Effector memory CD4-positive, alpha-beta T cell (primary cell): ENCODE measurements at places on chromosomes 5 and 9.

GRCh38 chr9:92790542-92791527, 26.2 kb upstream of the BICD2 start:
- H3K36me3 ChIP-seq, result no peaks in the 10 kb centered on the region
- peak; percentile 59 for DNase-seq
- H3K4me1 ChIP-seq, result peaks cover 6% of the 10 kb centered on the region
- no peak overlapping the region for H3K27ac ChIP-seq

DNA sequence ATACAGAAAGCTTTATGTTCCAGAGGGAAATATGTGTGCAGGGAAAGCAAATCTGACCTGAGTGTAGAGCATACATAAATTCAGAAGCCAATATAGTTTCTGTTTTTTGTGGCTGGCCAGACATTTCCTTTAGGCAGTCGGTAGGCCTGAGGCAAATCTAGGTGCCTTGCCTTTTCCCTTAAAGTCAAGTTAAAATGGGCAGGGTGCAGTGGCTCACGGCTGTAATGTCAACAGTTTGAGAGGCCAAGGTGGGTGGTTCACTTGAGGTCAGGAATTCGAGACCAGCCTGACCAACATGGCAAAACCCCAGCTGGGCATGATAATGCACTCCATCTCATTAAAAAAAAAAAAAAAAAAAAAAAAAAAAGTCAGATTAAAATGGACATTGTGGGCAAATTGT, 31.2 kb downstream of the PHAX start:
- no peak overlapping the region for H3K4me3 ChIP-seq
- H3K4me1 ChIP-seq, result no peaks in the 10 kb centered on the region
- H3K36me3 ChIP-seq, result no peaks in the 10 kb centered on the region
- H3K27ac ChIP-seq, result no peak overlapping the region
- H3K27me3 ChIP-seq, result no peaks in the 10 kb centered on the region

- no peak overlapping the region for H3K4me3 ChIP-seq
- H3K27ac ChIP-seq, result no peak overlapping the region
- H3K4me1 ChIP-seq, result no peaks in the 10 kb centered on the region
- DNase-seq, result no peak
- H3K36me3 ChIP-seq, result no peaks in the 10 kb centered on the region
Measured at GRCh38 chr5:77010243-77010642, 20.0 kb upstream of the AGGF1 start.

DNA sequence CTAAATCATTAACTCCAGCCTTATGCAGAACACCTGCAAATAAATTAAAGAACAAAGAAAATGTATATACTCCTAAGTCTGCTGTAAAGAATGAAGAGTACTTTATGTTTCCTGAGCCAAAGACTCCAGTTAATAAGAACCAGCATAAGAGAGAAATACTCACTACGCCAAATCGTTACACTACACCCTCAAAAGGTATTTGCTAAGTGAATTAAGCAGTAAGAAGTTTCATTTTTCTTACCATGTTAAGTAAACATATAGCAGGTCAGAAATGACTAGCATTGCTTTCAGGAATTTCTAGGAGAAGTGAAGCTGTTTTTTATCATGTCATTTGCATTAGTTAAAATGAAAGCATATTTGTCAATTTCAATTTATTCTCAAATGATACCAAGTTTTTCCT, 92.7 kb downstream of the MELK start:
- DNase-seq, result no peak
- H3K36me3 ChIP-seq, result no peaks in the 10 kb centered on the region

DNA sequence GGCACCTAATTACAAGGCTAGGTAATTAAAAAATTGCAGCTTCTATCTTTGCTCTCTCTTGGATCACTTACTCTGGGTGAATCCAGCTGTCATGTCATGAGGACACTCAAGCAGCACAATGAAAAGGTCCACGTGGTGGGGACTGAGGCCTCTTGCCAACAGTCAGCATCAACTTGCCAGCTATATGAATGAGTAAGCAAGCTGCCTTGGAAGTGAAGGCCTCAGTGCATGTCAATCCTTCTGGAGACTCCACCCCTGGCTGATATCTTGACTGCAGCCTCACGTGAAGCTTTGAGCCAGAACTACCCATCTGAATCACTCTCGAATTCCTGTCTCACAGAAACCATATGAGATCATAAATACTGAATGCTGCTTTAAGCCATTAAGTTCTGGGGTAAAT, 140.5 kb downstream of the SNX18 start:
- H3K4me3 ChIP-seq, result no peak overlapping the region
- no peaks in the 10 kb centered on the region for H3K4me1 ChIP-seq
- DNase-seq, result no peak
- H3K27ac ChIP-seq, result no peak overlapping the region

GRCh38 chr5:125249400-125249799, 503.0 kb upstream of the ZNF608 start:
- no peaks in the 10 kb centered on the region for H3K36me3 ChIP-seq
- no peaks in the 10 kb centered on the region for H3K27me3 ChIP-seq
- H3K4me3 ChIP-seq, result no peak overlapping the region

- H3K4me3 ChIP-seq, result no peak overlapping the region
- H3K36me3 ChIP-seq, result no peaks in the 10 kb centered on the region
- H3K4me1 ChIP-seq, result no peaks in the 10 kb centered on the region
- no peak overlapping the region for H3K27ac ChIP-seq
- H3K27me3 ChIP-seq, result peaks cover 2% of the 10 kb centered on the region
Measured at GRCh38 chr5:148816782-148817181, 9.6 kb upstream of the ADRB2 start.

GRCh38 chr9:113646946-113647914, 183.7 kb downstream of the RGS3 start:
- DNase-seq, result no peak
- no peak overlapping the region for H3K4me3 ChIP-seq
- H3K36me3 ChIP-seq, result no peaks in the 10 kb centered on the region
- no peak overlapping the region for H3K27ac ChIP-seq
- H3K27me3 ChIP-seq, result no peaks in the 10 kb centered on the region

DNA sequence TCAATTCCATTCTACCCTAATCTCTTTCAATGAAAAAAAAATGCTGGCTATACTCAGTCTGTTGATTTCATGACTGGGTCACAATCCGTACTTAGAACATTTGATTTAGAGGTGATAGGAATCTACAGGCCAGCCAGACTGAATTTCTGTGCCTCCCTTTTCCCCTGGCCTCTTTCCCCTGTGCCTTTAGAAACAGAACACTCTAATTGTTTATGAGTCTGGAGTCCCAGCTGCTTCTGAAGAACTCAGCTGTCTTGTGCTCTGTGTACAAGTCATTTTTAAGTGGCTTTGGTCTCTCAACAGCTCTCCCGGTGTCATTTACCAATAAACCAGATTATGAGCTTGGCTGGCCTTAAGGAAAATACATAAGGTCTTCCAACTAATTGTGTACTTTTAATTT, 94.1 kb upstream of the ITGA2 start:
- no peaks in the 10 kb centered on the region for H3K27me3 ChIP-seq
- no peak overlapping the region for H3K27ac ChIP-seq
- H3K36me3 ChIP-seq, result no peaks in the 10 kb centered on the region
- H3K4me1 ChIP-seq, result no peaks in the 10 kb centered on the region

DNA sequence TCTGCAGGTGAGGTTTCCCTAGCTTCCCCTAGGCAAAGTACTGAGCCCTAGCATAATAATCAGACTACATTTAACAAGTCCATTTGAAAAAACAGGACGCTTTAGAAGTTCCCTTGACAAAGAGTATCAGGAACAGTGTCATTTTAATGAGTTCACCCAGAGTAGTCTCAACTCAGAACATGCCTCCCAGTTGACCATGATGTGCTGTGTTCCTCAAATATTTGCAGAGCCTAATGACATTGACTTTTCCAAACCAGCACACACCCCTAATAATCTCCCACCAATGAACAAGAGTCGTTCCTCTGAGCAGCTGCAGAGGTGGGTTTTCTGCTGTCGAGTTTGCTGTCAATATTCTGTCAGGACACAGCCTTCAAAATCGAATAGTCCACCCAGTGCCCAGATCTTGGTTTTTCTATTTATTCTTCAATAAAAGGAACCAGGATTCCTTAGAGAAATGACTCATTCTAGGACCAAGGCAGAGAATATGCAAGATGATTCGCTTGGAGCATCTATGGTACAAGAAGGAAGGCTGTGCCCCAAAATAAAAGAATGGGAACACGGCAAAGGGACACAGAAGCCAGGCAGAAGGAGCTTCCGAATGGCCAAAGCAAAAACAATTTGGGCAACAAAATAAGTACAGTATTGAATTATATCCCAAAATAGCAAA, 57.6 kb downstream of the OTULIN start:
- no peak overlapping the region for H3K4me3 ChIP-seq
- DNase-seq, result no peak
- no peaks in the 10 kb centered on the region for H3K27me3 ChIP-seq
- no peak overlapping the region for H3K27ac ChIP-seq

- no peak overlapping the region for H3K4me3 ChIP-seq
- no peak for DNase-seq
- no peaks in the 10 kb centered on the region for H3K4me1 ChIP-seq
- no peaks in the 10 kb centered on the region for H3K36me3 ChIP-seq
Measured at GRCh38 chr5:96096724-96097123, 135.1 kb upstream of the ELL2 start.

- peaks cover 35% of the 10 kb centered on the region for H3K4me1 ChIP-seq
- H3K27ac ChIP-seq, result no peak overlapping the region
- no peaks in the 10 kb centered on the region for H3K27me3 ChIP-seq
- no peak overlapping the region for H3K4me3 ChIP-seq
Measured at GRCh38 chr9:113583511-113584427, 120.2 kb downstream of the RGS3 start.

DNA sequence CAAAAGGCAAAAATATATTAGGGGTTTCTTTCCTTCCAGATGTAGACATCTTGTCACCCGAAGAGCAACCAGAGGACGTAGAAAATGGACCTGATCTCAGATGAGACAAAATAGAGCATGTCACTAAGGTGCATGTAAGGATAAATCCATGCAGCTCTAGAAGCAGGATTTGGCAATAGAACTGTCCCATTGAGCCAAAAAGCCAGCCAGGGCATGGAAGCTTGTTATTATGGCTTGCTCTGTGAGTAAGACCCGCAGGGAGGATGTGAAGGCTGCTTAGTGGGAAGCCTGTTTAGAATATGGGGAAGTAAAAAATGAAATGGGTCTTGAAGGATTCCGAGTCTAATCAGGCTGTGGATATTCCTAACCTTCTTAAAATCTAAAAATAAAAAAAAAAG, 165.6 kb upstream of the MPDZ start:
- no peak for DNase-seq
- H3K4me1 ChIP-seq, result no peaks in the 10 kb centered on the region
- H3K27ac ChIP-seq, result no peak overlapping the region
- H3K4me3 ChIP-seq, result no peak overlapping the region
- H3K36me3 ChIP-seq, result no peaks in the 10 kb centered on the region
- no peaks in the 10 kb centered on the region for H3K27me3 ChIP-seq

GRCh38 chr9:114238472-114238871, 83.1 kb downstream of the COL27A1 start:
- peaks cover 3% of the 10 kb centered on the region for H3K27me3 ChIP-seq
- H3K4me3 ChIP-seq, result no peak overlapping the region
- no peaks in the 10 kb centered on the region for H3K4me1 ChIP-seq
- DNase-seq, result no peak

GRCh38 chr5:10768328-10768899, 7.4 kb upstream of the DAP start:
- no peak overlapping the region for H3K4me3 ChIP-seq
- no peaks in the 10 kb centered on the region for H3K36me3 ChIP-seq
- no peaks in the 10 kb centered on the region for H3K4me1 ChIP-seq
- no peaks in the 10 kb centered on the region for H3K27me3 ChIP-seq
- no peak for DNase-seq
- no peak overlapping the region for H3K27ac ChIP-seq

DNA sequence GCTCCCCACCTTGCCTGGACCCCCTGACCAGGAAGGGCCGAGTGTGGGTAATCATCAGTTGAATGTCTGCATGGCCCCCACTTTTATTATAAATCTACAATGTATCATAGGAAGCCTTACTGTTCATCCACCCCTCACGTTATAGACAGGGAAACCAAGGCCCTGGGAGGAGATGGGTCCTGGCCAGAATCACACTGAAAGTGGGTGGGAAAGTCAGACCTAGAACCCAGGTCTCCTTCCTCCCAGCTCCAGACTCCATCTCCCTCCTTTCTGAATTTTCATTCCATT, 17.1 kb downstream of the CD74 start:
- no peaks in the 10 kb centered on the region for H3K27me3 ChIP-seq
- no peak overlapping the region for H3K4me3 ChIP-seq
- no peaks in the 10 kb centered on the region for H3K4me1 ChIP-seq

- no peak for DNase-seq
- H3K27ac ChIP-seq, result no peak overlapping the region
- H3K36me3 ChIP-seq, result peaks cover 31% of the 10 kb centered on the region
- H3K4me3 ChIP-seq, result no peak overlapping the region
- no peaks in the 10 kb centered on the region for H3K4me1 ChIP-seq
- H3K27me3 ChIP-seq, result no peaks in the 10 kb centered on the region
Measured at GRCh38 chr5:1821862-1822261, 20.7 kb downstream of the NDUFS6 start.

DNA sequence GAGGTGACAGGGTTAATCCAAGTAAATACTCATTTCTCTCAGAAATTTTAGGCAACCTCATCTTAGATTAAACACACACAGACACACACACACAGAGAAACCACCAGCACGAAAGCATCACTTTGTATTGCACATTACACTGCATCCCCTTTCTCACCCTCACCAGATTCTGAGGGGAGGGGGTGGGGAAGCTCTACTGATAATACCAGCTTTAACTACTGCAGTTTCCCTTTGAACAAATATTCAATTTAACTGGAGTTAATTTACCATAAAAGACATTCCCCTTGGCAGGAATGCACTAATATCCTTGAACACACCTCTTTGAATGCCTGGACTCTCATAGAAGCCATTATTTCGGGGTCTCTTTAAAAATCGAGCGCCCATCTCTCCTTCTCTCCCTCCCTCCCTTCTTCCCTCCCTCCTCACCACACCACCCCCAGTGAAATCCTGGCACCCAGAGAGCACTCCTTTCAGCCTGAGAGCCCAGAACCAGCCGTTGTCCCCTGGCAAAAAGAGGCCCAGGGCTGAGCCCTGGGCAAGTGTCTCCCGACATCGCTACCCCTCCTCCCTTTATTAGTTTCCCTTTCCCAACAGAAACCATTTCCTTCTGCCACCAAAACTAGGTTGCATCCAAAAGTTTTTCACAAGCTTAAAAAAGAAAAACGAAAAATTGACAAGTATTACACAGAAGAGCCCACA, 2.8 kb upstream of the NFIB start:
- no peaks in the 10 kb centered on the region for H3K36me3 ChIP-seq
- DNase-seq, result no peak
- no peak overlapping the region for H3K27ac ChIP-seq
- H3K4me1 ChIP-seq, result peaks cover 24% of the 10 kb centered on the region
- H3K4me3 ChIP-seq, result no peak overlapping the region

DNA sequence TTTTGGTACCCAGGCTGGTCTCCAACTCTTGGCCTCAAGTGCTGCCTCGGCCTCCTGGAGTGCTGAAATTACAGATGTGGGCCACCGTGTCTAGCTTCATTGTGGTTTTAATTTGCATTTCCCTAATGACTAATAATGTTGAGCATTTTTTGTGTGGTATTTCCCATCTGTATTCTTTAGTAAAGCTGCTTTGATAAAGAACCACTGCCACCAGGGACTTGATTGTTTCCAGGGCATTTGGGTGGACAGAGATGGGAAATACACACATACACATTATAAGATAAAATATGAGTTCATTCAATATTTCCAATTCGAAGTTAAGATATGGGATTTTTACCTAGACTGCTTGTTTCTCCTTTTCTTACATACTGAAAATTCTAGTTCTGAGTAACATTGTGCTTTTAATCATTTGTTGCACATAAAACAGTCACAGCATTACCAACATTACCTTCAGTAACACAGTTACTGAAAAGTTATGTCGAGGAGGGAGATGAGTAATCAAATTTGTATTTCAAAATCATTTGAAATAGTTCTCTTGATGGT, 28.9 kb downstream of the HABP4 start:
- no peaks in the 10 kb centered on the region for H3K4me1 ChIP-seq
- no peaks in the 10 kb centered on the region for H3K36me3 ChIP-seq
- no peak overlapping the region for H3K4me3 ChIP-seq
- no peak overlapping the region for H3K27ac ChIP-seq
- no peaks in the 10 kb centered on the region for H3K27me3 ChIP-seq

GRCh38 chr5:128681764-128682592, 143.9 kb upstream of the FBN2 start:
- H3K27ac ChIP-seq, result no peak overlapping the region
- H3K36me3 ChIP-seq, result no peaks in the 10 kb centered on the region
- no peak for DNase-seq
